Stimulated activated CD4-positive, alpha-beta T cell treated with anti-CD3 and anti-CD28 coated beads, Interleukin-12 subunit alpha, Interleukin-12 subunit beta, amount 100 ng/mL, for 24 hours (primary cell): ENCODE measurements at places on chromosomes 5 and 9.
A peak's percentile ranks its signal among the peaks of the same experiment; 100 is the strongest.

- DNase-seq: no peak
Observed at GRCh38 chr5:98891591-98891990, 37.2 kb downstream of the CHD1 start.

DNA sequence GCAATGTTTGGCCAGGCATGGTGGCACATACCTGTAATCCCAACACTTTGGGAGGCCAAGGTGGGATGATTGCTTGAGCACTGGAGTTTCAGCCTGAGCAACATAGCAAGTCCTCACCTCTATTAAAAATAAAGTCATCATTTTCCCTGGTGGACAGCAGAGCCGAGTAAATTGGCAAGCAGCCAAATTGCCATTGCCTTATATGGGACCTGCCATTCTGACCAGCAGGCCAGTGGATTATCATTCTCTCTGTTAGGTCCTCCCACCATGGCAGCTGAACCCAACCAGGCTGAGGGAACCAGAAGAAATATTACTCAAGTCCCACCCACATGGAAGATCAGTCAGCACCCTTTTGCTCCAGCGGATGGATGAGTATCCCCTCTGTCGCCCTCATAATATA, 1829.9 kb downstream of the EFNA5 start:
- DNase-seq: no peak

GRCh38 chr5:35319333-35320002, 89.2 kb upstream of the PRLR start:
- peak; percentile 36 for DNase-seq

DNA sequence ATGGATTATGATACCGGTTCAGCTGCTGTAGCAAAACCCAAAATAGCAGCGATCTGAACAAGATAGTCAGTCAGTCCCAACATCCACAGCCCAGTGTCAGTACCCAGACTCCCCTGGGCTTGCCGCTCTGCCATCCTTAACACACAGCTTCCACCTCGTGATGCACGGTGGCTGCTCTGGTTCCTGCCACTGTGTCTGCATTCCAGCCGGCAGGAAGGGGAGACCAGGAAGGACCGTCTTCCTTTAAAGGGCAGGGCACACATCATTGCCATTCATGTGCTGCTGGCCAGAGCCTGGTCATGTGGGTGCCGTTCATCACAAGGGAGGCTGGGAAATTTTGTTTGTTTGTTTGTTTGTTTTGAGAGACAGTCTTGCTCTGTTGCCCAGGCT, 131.0 kb upstream of the IER5L start:
- no peak for DNase-seq

GRCh38 chr9:109488791-109489492, 9.2 kb downstream of the PTPN3 start:
- no peak for DNase-seq

DNA sequence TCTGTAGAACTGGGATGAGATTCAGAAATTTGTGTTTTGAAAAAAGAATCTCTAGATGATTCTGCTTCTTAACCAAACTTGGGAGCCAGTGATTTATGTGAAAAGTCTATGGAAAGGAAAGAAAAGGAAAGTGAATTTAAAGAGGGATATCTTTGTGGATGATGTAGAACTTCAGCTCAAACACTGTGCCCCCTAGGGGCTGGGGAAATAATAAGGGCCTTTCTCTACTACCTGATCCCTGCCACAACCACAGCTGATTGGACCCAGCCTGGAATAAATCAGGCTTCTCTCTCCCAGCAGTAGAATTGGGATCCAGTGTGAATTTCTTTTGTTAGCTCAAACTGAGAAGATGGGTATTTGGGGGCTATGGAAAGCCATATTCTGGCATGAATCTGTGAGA, 155.0 kb downstream of the PRELID2 start:
- DNase-seq: no peak

DNA sequence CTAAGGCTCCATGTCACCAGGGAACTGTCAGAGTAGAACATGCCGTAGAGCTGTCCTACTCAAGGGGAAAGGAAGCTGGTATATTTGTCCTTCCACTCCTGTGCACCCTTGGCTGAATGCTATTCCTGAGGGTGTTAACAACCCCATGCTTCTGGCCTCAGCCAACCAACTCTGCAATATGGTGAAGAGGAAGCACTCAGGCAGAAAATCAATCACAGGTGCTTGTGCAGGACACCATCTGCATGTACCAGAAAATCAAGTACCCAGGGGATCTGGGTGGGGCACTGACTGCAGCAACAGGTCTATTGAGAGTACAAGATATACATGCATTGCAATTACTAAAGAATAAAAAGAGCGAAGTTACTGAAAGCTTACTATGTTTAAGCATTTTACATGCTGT, 51.4 kb upstream of the NEK6 start:
- DNase-seq: no peak
